ENCODE measurements at places on chromosomes 13 and 19.

DNA sequence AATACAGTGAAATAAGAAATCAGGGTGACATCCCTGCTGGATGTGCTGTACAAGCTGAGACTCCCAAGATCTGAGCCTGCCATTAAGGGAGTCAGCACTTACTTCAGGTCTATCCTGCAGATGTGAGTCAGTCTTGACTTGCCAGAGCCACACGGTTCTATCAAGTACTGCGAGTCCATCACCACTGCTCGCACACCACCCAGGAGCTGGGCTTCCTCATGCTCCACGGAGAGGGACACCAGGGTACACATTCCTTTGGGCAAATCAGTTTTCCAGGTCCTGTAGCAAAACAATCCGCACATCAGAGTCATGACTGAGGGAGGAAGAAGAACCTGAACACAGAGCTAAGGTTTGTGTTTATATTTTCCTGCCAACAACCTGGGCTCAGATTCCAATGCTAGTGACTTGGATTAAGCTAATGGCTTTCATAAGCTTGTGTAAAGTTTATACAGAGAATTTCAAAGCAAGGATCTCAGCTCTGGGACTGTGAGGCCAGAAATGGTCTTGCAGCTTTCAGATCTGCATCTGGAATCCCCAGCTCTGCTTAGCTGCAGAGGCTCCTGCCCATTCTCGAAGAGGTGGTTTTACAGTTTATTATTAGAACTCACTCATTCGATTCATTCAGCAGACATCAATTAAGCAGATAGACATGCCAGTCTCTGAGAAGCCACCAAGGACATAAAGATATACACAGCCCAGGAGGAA, 90.6 kb downstream of the KL start:
- DNase-seq, result no peak

- DNase-seq, result no peak
Observed at GRCh38 chr19:50293263-50294004, 35.7 kb downstream of the KCNC3 start.

- no peak for DNase-seq
Observed at GRCh38 chr13:40609972-40610726, 56.3 kb downstream of the FOXO1 start.

GRCh38 chr19:51602189-51602854, 27.9 kb downstream of the SIGLEC5 start:
- DNase-seq, result no peak

DNA sequence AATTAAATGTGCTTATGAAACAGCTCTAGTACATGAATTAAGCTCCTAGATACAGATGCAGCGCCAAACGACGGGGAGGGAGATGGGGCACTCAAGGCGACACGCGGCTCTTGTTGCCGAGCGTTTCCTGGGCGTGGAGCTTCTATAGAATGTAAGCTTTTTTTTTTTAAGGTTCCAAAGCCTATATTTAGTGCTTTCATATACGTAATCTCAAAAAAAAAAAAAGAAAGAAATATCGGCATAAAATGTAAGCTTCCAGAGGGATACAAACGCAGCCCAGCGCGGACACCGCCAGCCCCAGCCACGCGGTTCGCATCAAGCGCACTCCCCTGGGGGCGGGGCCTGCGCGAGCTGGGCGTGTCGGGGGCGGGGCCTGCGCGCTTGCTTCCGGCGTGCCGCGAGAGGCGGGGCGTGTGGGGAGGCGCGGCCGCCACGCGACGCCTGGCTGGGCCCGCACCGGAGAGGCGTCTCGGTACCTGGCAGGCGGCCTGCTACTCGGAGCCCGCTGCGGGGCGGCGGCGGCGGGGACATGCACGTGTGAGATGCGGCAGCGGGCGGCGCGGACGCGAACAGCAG, at the start of gene URI1:
Gene URI1, plus strand, starts transcription at position 412 of the 576 bp plus-strand sequence. CDS start 309 bp downstream, outside the sequence.
- peak; percentile 96 for DNase-seq

DNA sequence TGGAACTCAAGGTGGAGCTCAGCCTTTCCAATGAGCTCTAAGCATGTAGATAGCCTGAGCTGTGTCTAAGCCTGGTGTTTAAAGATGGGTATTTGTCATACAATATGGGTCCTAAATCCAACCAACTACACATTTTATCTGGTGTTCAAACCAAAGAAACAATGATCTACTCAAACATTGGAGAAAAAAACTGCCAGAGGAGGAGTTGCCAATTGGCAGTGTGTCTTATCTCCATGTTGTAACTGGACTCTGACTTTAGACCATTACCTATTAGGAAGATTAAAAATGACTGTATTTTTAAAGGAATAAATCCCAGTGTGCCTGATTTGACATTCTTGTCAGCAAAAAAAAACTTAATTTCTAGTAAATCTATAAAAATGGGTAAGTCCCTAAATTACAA, 96.3 kb downstream of the COG6 start:
- peak; percentile 21 for DNase-seq

- DNase-seq, result no peak
Observed at GRCh38 chr13:20359335-20359734, 127.2 kb upstream of the GJB6 start.

- DNase-seq, result no peak
Observed at GRCh38 chr19:46481947-46482346, 10.6 kb upstream of the PNMA8A start.

GRCh38 chr13:30735025-30735871, at the start of gene ALOX5AP:
ALOX5AP (plus strand) TSS chr13:30735543; CDS start chr13:30735606, 63 bp downstream.
- DNase-seq, result no peak

GRCh38 chr13:30920162-30920909, 12.1 kb upstream of the TEX26 start:
- DNase-seq, result no peak

- DNase-seq, result no peak
Observed at GRCh38 chr13:112596235-112596634, 8.3 kb upstream of the TUBGCP3 start.

GRCh38 chr13:76036176-76036575, 400.0 kb downstream of the LMO7 start:
- no peak for DNase-seq

DNA sequence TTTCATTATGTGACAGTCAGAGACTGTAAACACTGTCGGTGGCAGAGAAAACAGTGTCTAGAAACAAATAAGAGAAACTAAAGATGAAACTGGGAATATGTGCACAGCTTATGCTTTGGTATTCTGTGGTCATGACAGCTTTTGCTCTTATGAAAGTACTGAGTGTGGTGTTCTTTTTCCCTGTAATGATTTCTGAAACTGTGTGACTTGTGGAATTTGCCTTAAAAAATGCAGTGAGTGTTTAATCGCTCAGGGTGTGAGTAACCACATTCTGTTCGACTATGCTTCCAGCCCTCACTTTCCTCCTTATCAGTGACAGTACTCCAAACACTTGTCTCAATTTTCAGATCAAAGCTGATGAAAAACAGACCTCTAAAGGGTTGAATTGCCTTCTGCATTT, 66.9 kb upstream of the DIAPH3 start:
- DNase-seq, result no peak

DNA sequence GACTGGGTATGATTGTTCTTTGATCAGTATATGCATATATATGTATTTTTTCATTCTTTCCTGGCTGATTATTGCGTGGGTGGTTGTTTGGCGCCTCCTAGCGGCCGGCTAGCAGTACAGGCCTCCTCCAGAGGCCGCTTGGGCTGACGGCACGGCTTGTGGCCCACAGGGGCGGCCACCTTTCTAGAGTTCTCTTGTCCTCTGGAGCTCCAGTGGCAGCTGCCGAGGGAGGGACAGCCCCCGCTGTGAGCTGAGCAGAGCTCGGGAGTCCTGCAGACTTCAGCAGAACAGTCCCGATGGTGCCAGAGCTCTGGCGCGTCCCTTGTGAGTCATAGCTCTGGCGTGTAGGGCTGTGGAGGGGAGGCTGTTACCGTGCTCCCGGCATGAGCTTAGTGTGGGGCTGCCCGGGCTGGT, 22.5 kb upstream of the ZNF429 start:
- peak; percentile 43 for DNase-seq

DNA sequence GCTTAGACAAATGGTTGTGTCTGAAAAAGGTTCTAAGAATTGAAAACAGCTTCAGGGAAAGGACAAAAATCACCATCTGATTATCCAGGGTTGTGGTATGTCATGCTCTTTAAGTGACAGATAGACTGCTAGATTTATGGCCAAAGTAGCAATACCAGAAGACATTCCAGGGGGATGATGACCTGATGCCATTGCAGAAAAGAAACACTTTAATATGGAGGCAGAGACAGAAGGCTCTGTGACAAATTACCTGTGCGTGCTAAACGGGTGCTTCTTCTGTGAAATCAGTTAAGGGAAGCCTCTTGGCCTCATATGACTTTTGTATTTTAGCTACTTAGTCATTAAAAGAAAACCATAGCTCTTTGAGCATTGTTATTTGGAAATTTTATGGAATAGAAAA, 144.3 kb upstream of the RNF113B start:
- DNase-seq, result no peak

DNA sequence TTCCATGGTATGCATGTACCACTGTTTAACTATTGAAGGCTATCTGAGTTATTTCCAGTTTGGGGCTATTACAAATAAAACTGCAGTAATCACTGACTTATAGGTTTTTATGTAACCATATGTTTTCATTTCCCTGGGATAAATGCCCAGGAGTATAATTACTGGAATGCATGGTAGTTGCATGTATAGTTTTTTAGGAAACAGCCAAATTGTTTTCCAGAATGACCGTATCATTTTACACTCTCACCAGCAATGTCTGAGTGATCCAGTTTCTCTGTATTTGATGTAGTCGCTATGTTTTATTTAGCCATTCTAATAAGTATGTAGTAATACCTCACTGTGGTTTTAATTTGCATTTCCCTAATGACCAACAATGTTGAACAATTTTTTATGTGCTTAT, 42.0 kb downstream of the CYSLTR2 start:
- DNase-seq, result no peak

DNA sequence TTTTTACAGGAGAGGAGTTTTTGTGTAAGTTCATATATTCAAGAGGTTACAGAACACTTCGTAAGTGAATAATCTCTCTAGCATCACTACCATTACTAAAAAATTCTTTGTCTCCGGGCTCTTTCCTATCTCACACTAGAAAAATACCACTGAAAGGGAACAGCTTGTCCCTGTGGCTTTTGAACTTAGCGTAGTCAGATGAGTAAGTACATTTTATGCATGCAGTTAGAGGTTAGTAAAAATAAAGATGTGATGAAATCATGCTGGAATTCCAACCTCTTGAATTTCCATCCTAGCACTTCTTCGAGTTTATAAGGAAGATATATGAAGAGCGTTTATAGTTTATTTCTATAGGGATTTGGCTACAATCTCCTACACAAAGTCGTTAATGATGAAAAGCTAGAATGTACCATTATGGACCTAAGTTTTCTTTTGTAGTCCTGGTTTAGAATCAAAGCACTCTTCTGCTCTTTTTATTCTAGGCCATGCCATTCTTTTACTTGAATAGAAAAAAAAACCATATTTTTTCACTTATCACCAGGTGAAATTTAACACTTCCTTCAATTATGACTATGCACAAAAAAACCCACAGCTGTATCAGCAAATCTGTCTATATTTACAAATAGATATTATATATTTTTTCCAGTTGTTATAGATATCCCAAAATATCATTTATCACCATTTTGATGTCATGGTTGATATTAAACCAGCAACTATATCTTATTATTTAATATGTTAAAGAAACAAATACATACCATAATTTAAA, 139.9 kb upstream of the PCDH9 start:
- no peak for DNase-seq

- DNase-seq, result no peak
Observed at GRCh38 chr13:90395348-90395747, 952.1 kb upstream of the MIR17HG start.

DNA sequence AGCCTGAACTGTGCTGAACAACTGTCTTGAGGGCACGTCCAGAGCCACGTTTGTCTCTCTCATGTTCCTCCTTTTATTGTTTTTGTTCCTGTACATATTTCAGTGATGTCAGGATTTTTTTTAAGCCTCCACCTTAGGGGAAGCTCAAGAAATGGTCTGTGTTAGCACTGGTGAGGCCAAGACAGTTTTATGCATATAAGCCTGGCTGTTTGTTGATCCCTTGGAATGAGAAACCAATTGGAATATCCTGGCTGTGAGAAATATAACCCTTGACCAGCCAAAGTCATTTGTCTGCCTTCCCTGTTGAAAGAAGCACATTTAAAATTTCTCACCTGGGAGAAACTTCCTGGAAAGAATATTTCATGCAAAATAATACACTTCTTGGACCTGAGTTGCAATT, 115.8 kb downstream of the DNAJC15 start:
- DNase-seq, result no peak

DNA sequence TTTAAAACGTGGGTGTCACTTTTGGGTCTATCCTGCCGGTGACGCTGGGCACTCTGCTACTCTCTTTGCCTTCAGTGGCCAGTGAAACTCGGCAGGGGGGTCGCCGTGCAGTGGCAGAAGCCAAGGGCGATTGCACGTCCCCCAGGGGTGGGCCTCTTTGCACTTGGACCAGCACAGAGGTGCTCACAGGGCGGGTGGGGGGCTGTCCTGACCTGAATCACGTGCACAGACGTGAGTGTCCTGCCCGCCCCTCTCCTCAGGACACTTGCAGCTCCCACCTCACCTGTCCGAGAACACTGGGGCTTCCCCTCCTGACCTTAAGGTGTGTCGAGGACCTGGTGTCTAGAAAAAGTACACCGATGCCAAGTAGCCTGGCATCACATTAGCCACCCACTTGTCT, 16.1 kb downstream of the COL4A1 start:
- DNase-seq, result no peak

GRCh38 chr13:78131811-78132210, 213.2 kb upstream of the EDNRB start:
- DNase-seq, result no peak

DNA sequence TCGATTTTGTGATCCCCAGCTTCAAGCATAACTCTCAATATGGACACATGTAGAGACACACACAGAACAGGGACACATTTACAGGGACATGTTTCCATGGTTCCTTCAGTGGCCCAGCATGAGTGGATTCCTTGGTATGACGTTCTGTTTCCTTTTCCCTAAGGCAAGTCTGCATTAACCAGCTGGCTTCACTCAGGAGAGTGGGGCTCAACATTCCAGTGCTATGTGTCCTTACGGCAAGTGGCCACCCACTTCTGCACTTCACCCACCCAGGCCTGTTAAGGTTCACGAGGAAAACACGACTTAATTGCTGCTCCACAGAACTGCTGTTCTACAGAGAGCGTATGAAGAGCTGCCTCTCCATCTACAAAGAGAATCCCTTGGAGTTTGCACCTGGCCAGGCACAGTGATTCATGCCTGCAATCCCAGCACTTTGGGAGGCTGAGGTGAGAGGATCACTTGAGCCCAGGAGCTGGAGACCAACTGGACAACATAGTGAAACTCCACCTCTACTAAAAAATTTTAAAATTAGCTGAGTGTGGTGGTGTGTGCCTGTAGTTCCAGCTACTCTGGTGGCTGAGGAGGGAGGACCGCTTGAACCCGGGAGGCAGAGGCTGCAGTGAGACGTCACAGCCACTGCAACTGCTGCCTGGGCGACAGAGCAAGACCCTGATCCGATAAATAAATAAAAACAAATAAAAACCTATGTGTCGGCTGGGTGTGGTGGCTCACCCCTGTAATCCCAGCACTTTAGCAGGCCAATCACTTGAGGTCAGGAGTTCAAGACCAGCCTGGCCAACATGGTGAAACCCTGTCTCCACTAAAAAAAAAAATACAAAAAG, 32.5 kb downstream of the BRD4 start:
- DNase-seq, result no peak

- DNase-seq, result no peak
Observed at GRCh38 chr13:32116210-32116609, 84.6 kb downstream of the FRY start.

GRCh38 chr19:12789904-12790619, 1.2 kb upstream of the JUNB start:
- peak; percentile 95 for DNase-seq
